Tibial nerve (tissue), 4 donors: ENCODE measurements at places on chromosomes 12 and 14. TPM values are rescaled to one million over a fixed set of nuclear protein-coding genes. Genes with fewer than 3 reads are reported as not detected.

- H3K4me3 ChIP-seq = no peak overlapping the region
- no peaks in the 10 kb centered on the region for H3K36me3 ChIP-seq
- no peak overlapping the region for H3K27ac ChIP-seq
- no peaks in the 10 kb centered on the region for H3K4me1 ChIP-seq
- H3K27me3 ChIP-seq = no peaks in the 10 kb centered on the region
- DNase-seq = no peak
Observed at GRCh38 chr12:126069549-126070165, 1004.4 kb downstream of the AACS start.

GRCh38 chr12:99513066-99513465, 134.5 kb upstream of the GARIN6 start:
- no peak for DNase-seq
- no peaks in the 10 kb centered on the region for H3K4me1 ChIP-seq
- H3K4me3 ChIP-seq = no peak overlapping the region

The SLC7A7 gene
- total RNA-seq = 39.8 TPM

GRCh38 chr12:122312926-122313325, 46.6 kb upstream of the VPS33A start:
- H3K36me3 ChIP-seq = peaks cover 91% of the 10 kb centered on the region
- no peak overlapping the region for H3K4me3 ChIP-seq
- DNase-seq = no peak

The GZMH gene
- total RNA-seq = not detected

GRCh38 chr12:3137268-3137781, 60.1 kb downstream of the TSPAN9 start:
- peaks cover 21% of the 10 kb centered on the region for H3K4me1 ChIP-seq
- H3K27me3 ChIP-seq = no peaks in the 10 kb centered on the region
- no peak overlapping the region for H3K27ac ChIP-seq

The CELA1 gene
- not detected for total RNA-seq

GRCh38 chr12:132218527-132218875, 74.2 kb downstream of the NOC4L start:
- H3K27ac ChIP-seq = no peak overlapping the region
- H3K27me3 ChIP-seq = peaks cover 20% of the 10 kb centered on the region
- no peaks in the 10 kb centered on the region for H3K4me1 ChIP-seq
- H3K4me3 ChIP-seq = no peak overlapping the region
- no peaks in the 10 kb centered on the region for H3K36me3 ChIP-seq
- DNase-seq = no peak

- H3K4me1 ChIP-seq = no peaks in the 10 kb centered on the region
- H3K4me3 ChIP-seq = no peak overlapping the region
- no peaks in the 10 kb centered on the region for H3K36me3 ChIP-seq
- H3K27ac ChIP-seq = no peak overlapping the region
Observed at GRCh38 chr12:101967506-101967905, 90.1 kb downstream of the DRAM1 start.

DNA sequence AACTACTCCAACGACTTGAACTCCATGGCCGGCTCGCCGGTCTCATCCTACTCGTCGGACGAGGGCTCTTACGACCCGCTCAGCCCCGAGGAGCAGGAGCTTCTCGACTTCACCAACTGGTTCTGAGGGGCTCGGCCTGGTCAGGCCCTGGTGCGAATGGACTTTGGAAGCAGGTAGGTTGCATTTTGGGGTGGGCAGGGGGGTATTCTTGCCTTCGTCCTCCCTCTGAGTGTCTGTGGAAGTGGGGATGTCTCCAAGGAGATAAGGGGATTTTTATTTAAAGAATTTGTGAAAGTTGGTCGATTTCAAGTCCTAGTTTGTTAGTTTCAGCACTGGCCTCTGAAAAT, 1.3 kb downstream of the ASCL1 start:
- H3K27me3 ChIP-seq = no peaks in the 10 kb centered on the region
- no peak overlapping the region for H3K4me3 ChIP-seq
- no peak for DNase-seq
- H3K27ac ChIP-seq = no peak overlapping the region
- H3K4me1 ChIP-seq = no peaks in the 10 kb centered on the region

The ZDHHC22 gene
- total RNA-seq = not detected

The LRP6 gene
- total RNA-seq = 30.6 TPM

The KLRF1 gene
- not detected for total RNA-seq

DNA sequence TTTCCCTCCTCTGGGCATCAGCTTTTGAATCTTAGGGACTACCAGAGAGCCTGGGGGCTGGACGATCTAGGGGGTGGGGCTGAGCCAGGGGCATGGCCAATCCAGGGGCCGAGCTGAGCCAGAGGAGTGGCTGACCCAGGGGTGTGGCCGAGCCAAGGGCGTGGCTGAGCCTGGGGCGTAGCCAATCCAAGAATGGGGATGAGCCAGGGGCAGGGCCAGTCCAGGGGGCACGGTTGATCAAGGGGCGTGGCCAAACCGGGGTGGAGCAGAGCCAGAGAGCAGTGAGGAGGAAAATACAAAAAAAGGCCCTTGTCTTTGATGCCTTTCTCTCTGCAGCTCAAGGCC, 219.3 kb upstream of the NOS1 start:
- H3K27ac ChIP-seq = peak overlapping the region; percentile 2
- no peaks in the 10 kb centered on the region for H3K4me1 ChIP-seq
- DNase-seq = peak; percentile 51
- H3K27me3 ChIP-seq = no peaks in the 10 kb centered on the region
- H3K36me3 ChIP-seq = no peaks in the 10 kb centered on the region
- no peak overlapping the region for H3K4me3 ChIP-seq

The SLC6A13 gene
- not detected for total RNA-seq

DNA sequence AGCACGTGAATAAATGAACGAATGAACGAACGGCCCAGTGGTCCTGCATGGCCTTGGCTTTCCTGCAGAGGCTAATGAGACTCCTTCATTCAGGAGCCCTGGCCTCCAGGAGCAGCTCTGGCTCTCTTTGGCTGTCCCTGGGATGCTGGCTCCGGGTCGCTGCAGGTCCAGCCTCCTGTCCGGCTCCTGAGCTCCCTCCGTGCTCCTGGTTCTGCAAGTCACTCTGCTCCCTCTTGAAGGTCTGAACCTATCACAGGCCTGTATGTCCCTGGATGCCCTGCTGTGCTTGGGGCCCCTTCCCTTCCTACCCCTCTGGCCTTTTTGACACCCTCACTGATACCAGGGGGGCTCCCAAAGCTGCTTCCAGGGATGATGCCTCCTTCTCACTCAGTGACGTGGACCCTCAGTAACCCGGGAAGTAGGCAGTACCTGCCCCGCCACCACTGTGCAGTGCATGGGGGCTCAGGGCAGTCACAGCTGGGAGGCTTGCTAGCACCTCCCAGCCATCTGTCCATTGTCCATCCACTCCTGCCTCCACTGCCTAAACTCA, 133.7 kb upstream of the C14orf180 start:
- H3K4me1 ChIP-seq = no peaks in the 10 kb centered on the region
- DNase-seq = no peak
- no peak overlapping the region for H3K4me3 ChIP-seq
- no peaks in the 10 kb centered on the region for H3K27me3 ChIP-seq
- no peak overlapping the region for H3K27ac ChIP-seq

DNA sequence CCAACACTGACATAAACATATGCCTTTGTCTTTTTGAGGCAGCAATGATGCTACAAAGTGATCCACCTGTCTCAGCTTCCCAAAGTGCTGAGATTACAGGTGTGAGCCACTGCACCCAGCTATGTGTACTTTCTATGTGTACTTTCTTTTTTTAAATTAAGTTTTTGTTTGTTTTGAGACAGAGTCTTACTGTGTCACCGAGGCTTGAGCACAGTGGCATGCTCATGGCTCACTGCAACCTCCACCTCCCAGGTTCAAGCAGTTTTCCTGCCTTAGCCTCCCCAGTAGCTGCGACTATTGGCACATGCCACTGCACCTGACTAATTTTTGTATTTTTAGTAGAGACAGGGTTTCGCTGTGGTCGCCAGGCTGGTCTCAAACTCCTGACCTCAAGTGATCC, 172.5 kb upstream of the ALG10B start:
- DNase-seq = no peak
- H3K27me3 ChIP-seq = no peaks in the 10 kb centered on the region
- no peak overlapping the region for H3K27ac ChIP-seq
- no peaks in the 10 kb centered on the region for H3K36me3 ChIP-seq
- H3K4me1 ChIP-seq = no peaks in the 10 kb centered on the region
- no peak overlapping the region for H3K4me3 ChIP-seq

DNA sequence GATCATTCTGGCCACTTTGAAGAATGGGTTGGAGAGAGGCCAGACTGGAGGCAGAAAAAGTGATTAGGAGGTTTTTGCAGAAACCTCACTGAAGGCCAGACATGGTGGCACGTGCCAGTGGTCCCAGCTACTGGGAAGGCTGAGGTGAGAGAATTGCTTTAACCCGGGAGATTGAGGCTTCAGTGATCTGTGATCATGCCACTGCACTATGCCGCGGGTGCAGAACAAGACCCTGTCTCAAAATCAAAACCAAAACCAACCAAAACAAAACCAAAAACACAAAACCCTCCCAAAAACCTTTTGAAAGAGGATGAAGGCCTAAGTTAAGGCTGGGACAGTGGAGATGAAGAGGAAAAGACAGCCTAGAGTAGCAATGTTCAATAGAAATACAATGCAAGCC, 15.2 kb upstream of the CFAP54 start:
- no peaks in the 10 kb centered on the region for H3K36me3 ChIP-seq
- no peak for DNase-seq
- no peaks in the 10 kb centered on the region for H3K4me1 ChIP-seq
- H3K27me3 ChIP-seq = no peaks in the 10 kb centered on the region

The DIO2 gene
- 0.84 TPM for total RNA-seq

DNA sequence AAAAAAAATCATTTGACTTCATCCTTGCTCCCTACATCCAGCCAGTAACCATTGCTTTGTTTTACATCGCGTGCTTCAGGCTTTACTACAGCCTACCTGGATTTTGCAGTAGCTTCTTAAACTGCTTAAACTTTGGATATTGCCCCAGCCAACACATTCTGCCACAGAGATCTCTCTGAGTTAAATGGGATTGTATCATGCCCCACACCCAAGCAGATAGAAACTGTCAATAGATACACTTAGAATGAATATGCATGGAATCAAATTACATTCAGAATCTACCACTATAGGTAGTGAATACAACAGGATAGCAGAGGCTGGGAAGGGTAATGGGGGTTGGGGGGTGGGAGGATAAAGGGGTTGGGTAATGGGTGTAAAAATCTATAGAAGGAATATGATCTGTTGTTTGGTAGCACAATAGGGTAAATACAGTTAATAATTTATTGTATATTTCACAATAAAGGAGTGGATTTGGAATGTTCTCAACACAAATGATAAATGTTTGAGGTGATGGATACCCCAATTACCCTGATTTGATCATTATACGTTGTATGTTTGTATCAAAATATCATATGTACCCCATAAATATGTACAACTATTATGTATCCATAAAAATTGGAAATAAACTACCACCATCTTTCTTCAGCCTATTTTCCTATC, 2.7 kb upstream of the MYRFL start:
- H3K27ac ChIP-seq = no peak overlapping the region
- H3K36me3 ChIP-seq = no peaks in the 10 kb centered on the region
- H3K27me3 ChIP-seq = no peaks in the 10 kb centered on the region
- no peak for DNase-seq

GRCh38 chr14:36658123-36659009, 3.3 kb upstream of the PAX9 start:
- H3K4me3 ChIP-seq = peak overlapping the region; percentile 25
- H3K27ac ChIP-seq = no peak overlapping the region

DNA sequence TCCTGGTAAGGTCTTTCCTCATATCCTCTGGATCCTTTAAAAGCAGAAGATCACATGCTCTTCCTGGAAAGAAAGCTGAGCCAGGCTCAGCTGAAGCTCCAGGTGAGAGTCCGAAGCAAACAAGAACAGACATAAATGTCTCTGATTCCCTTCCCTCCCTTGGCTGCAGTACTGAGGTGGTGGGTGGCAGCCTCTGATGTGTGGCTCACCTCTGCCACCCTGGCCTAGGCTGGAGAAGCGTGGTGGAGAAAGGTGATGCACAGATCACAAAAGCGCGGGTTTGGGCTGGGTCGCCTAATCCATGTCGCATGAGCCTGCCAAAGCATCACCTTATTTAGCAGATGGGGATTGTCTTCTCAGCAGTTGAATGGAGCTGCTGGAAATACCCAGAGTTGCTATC, 2.8 kb upstream of the KRT76 start:
- no peak overlapping the region for H3K4me3 ChIP-seq
- peaks cover 6% of the 10 kb centered on the region for H3K27me3 ChIP-seq
- no peak for DNase-seq
- no peaks in the 10 kb centered on the region for H3K4me1 ChIP-seq
- H3K36me3 ChIP-seq = no peaks in the 10 kb centered on the region

- DNase-seq = no peak
- no peaks in the 10 kb centered on the region for H3K36me3 ChIP-seq
- H3K27ac ChIP-seq = no peak overlapping the region
- no peaks in the 10 kb centered on the region for H3K4me1 ChIP-seq
- H3K4me3 ChIP-seq = no peak overlapping the region
Observed at GRCh38 chr14:80017795-80018194, 193.5 kb downstream of the DIO2 start.
